ENCODE measurements at places on chromosomes 12 and 14.

GRCh38 chr14:30142216-30142615 lies 214.6 kb upstream of the PRKD1 start:
- no peak for DNase-seq

- no peak for DNase-seq
Observed at GRCh38 chr12:92628476-92628875, 74.3 kb upstream of the PLEKHG7 start.

DNA sequence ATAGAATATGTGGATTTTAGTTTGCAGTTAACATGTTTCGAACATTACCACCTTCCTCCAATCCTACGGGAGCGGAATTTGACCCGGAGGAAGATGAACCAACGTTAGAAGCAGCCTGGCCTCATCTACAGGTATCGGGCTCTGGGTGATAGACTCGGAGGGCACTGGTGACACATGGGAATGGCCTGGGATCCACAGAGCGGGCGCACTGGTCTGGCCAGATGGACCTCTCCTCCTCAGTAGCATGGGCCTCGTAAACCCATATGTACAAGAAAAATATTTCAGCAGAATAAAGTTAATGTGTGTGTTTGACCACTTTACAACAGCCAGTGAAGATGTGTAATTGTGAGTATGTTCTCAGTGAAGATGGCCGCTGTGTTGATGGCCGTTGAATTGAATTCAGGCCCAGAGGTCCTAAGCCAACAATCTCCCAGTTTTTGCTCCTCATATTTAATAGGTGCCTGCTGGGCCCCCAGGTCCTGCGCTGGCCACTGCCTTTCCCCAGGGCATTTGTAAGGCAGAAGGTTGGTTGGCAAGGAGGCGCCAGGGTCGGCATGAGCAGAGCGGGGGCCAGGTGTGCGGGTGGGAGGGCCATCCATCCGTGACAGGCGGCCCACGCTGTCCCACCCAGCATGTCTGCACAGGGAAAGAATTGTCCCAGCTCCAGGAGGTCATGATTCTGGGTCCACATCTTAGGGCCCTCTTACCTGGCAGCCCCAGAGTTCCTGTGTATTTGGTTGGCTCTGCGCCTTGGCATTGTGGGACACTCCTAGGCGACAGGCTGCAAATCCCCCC lies 82.0 kb upstream of the DYNC1H1 start:
- no peak for DNase-seq

GRCh38 chr14:39733741-39734140 lies 301.5 kb upstream of the FBXO33 start:
- no peak for DNase-seq

GRCh38 chr12:29644536-29645162 lies 139.1 kb downstream of the TMTC1 start:
- DNase-seq, result no peak

DNA sequence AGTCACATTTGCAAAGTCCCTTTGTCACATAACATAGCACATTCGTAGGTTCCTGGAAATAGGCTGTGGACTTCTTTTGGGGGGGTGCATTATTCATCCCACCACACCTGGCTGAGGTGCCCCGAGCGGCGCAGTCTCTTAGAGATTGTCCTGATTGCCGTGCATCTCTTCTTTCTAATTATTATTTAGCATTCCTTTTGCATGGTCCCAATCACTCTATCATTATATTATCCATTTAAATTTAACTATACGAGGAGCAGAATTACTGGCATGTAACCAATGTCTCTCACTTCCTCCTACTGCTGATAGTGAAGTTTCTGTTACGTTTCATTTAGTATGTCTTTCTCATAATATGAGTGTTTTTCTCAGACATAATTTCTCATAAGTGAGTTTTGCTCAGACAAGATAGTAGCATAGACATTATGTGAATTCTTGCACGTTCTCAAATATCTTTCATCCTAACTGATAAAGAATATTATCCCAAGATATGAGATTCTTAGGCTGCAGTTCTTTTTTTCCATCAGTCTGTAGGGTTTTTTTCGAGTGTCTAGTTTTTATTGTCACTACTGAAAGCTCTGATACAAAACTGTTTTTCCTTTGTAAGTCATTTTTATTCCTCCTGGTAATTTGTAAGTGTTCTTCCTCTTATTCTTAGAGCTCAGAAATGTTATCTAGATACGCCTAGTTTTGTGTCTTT lies 444.3 kb downstream of the NELL2 start:
- no peak for DNase-seq

DNA sequence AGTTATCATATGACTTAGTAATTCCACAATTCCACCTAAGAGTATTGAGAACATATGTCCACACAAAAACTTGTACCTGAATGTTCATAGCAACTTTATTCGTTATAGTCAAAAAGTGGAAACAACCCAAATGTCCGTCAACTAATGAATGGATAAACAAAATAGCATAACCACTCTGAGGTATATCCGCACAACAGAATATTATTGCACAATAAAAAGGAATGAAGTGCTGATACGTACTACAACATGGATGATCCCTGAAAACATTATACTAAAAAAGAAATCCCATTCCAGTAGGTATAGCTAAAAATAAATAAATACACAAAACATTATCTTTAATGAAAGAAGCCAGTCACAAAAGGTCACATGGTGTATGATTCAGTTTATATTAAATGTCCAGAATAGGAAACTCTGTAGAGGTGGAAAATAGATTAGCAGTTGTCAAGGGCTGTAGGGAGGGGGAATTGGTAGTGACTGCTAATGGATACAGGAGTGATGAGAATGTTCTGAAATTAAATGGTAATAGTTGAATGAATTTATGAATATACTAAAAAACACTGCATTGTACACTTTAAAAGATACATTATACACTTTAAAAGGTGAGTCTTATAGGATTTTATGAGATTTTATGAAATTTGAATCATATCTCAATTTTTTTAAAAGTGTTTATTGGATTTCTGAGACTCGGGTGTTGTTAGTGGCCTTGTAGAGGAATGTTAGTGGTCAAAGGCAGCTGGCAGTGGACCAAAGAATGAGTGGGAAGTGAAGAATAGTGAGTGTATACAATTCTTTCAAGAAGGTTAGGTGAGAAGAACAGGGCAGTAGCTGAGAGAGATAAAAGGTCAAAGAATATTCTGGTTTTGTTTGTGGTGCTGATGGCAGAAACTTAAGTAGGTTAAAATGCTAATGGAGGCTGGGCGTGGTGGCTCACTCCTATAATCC lies 36.3 kb upstream of the BAZ1A start:
- DNase-seq, result no peak

GRCh38 chr12:22254478-22254877 lies 80.0 kb downstream of the ST8SIA1 start:
- no peak for DNase-seq

All from stimulated activated naive CD8-positive, alpha-beta T cell treated with anti-CD3 and anti-CD28 coated beads, Interleukin-15, Interleukin-2, amounts not matched to agents 100 U/mL and 50 U/mL, for 24 hours (primary cell).